ENCODE measurements at places on chromosomes 11 and 22. TPM values are rescaled to one million over a fixed set of nuclear protein-coding genes. Genes with fewer than 3 reads are reported as not detected.
A peak's percentile ranks its signal among the peaks of the same experiment; 100 is the strongest.

DNA sequence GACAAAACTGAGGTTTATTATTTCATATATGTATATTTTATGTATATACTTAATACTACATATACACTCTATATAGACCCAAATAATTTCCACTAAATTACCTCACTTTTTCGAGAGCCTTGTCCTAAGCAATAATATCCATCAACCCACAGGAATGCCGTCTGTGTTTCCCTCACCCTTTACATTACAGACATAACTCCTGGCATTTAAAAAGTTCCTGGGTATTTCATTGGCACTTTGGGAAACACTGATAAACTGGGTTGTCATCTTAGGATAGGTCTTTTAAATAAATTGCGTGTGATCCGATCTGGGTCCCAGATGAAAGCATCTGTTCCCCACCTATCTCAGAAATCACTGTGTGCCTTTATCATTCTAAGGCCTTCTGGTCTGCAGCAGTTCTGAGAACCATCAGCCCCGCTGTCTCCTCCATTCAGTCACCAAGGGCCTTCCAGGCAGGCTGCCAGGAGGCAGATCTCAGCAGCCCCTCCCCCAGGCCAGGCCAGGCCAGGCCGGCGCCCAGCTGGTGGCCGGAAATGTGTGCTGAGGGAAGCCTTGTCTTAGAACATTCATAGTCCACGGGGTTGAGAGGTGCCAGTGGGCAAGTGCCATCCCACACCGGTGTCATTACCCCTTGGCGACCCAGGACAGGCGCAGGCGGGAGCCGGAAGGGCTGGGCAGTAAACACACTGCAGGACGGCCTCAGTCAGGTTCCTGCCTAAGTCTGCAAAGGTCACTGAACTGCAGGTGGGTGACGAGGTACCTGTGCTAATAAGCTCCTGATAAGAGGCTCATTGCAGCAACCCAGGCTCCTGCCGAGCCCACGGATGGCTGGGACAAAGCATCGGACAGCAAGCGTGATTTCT is 3.3 kb downstream of the FGF19 start:
- peak; percentile 88 for DNase-seq

GRCh38 chr11:42647993-42648392 is 663.8 kb upstream of the API5 start:
- no peak for DNase-seq

- DNase-seq = peak; percentile 79
Observed at GRCh38 chr11:126607374-126607773, 251.9 kb downstream of the ST3GAL4 start.

DNA sequence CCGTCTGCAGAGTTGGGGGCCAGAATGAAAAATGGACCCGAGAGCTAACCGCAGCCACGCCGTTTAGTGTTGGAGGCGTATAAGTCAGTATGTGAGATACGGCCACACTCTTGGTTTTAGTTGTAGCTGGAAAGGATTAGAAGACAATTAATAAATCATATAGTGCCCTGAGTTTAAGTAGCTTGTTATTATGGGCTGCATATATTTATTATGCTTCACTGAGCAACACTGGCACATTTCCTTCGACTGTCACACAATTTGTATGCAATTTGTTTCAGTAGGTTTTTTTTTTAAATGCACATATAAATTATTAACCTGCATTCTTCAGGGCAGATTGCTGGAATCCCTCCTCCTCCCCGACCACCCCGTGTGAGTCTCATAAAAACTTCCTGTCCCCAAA is 56.9 kb downstream of the PKNOX2 start:
- no peak for DNase-seq

DNA sequence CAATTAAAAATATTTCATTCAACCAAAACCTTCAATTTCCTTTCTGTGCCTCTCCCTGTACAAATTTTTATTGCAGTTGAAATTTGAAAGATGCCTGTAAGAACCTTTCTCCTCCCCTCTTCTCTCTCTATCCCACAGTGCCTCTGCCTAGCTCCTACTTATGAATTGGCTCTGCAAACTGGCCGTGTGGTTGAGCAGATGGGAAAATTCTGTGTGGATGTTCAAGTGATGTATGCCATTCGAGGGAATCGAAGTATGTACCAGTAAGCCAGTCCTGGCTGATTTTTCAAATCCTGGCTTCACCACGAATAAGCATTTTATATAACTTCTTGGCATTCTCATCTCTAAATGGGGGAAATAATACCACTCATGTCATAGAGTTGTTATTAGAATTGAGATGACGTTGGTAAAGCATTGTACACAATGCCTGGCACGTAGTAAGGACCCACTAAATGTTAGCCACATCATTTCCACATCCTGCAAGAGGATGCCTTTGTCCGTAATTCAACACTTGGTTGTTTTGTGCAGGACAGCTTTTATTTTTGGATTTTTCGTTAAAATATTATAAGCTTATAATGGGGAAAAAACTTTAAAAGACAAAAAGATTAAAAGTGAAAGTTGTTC is 6.0 kb downstream of the DDX25 start:
- DNase-seq = peak; percentile 94

DNA sequence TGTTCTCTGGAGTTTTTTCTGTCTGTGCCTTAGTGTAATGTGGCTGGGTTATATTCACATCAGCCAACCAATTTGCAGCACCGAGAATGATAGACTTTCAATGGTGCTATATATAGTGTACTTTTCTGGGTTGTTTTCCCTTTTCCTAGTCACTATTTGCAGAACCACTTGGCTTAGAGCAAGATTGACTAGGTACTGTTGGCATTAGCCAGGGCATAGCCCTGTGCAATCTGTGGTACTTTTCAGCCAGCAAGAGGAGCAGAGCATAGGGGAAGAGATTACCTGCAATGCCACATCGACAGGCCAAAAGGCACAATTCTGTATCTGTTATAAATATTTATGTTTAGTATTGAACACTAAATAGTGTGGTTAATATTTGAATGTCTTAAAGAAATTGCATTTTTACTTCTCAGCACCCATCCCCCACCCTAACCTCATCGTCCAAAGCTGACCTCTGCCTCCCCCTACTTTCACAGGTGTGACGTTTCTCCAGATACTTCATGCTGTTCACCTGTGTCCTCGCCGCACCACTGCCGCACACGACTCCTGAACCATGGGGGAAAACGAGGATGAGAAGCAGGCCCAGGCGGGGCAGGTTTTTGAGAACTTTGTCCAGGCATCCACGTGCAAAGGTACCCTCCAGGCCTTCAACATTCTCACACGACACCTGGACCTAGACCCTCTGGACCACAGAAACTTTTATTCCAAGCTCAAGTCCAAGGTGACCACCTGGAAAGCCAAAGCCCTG is 51.4 kb downstream of the MICAL2 start:
- DNase-seq = no peak

- DNase-seq = no peak
Observed at GRCh38 chr11:7253800-7254199, 2.1 kb downstream of the SYT9 start.

GRCh38 chr11:102936864-102937509 is 18.5 kb downstream of the MMP13 start:
- DNase-seq = no peak

DNA sequence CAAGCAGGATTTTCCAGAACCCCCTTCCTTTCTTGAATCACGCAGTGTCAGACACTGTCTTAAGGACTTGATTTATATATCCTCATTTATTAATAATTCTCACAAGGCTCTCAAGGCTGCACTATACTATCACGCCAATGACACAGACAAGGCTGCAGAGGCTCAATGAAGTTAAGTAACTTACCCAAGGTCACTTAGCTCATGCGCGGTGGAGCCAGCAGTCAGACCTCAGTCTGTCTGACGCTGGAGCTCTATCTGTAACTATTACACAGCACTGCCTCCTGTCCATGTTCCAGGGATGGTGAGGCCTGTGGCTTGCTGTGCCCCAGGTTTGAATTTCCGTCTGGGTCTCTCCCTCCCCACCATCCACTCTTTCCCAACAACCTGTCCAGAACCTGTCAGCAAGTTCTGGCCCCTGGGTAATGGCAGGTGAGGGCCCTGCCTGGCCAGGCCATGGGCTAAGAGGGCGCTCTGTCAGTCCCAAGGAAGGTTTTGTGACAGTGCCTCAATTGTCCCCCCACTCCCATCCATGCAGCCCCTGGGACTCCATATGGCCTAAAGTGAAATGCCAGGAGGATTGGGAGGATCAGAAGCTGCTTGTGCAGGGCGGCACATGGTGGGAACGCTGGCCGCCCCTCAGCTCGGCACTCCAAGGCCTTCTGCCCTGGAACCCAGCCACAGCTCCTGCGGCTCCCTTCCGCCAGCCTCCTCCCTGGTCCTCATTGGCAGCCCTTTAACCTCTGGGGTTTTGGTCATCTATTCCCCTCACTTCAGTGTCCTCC is 8.6 kb downstream of the KCNC1 start:
- no peak for DNase-seq

GRCh38 chr22:33605666-33606065 is 314.6 kb downstream of the LARGE1 start:
- DNase-seq = no peak

- DNase-seq = peak; percentile 60
Observed at GRCh38 chr11:47980907-47981621, 705 bp downstream of the PTPRJ start.

DNA sequence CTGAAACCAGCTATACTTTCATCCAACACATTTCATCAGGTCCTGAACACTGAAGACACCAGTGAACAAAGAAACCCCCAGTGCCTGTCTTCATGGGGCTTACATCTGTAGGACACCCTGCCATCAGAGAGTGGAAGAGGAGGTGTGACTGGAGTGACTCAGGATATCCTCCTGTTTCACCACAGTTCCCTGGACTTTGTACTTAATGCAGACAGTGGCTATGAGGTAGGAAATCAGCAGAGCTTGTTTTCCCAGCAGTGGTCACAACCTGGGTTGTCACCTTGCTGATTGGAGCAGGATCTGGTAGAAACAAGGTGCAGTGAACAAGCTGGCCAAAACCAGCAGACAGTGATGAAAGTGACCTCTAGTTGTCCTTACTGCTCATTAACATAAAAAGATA is 128.8 kb downstream of the KIRREL3 start:
- DNase-seq = no peak

GRCh38 chr11:102546923-102547471 is 16.4 kb upstream of the MMP7 start:
- DNase-seq = no peak

DNA sequence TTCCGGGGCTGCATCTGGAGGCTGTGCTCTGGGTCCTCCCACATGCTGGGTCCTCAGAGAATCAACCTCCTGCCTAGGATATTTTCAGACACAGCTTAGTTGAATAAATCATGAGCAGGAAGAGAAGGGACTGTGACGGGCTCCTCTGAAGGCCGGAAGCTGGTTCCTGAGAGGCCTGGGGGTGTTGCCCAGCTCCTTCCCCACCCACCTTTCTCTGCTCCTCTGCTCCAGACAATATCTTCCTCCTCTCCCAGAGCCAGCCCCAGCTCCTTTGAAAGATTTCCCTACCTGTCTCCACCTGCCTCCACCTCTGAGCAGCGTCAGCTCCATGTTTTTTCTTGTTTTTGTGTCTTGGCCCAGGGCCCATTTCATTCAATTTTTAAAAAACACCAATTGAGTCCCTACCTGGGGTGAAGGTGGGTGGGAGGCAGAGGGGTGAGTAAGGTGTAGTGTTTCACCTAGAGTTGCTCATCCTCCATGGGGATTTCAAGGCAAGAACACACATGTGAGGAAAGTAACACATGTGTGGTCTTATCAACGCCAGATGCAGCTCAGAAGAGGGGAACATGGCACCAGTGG is 24.8 kb upstream of the THY1 start:
- DNase-seq = no peak

DNA sequence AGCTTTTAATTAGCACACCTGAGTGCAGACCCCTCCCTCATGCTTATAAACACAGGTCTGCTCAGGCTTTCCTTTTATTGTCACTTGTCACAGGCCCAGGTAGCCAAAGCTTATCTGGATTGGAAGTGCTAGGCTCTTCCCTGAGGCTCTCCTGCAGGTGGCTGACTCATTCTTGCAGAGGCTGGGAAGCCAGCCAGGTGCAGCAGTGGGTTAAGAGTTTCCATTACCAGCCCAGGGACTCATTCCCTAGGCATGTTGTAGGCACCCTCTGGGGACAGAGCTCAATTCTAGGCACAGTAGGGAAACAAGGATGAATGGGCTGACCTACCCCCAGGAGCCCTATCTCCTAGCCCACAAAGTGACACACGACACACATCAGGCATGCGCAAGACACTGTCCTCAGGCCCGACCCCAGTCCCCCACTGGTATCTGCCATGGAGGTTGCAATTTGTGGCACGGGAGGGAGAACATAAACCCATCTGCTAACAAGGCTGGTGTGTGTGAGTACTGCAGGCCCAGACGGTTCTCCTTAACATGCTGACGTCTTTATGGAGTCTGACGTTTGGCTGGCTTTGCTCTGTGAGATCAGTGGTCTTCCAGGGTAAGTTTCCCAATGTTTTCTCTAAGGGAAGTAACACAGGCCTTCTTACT is 94.2 kb downstream of the ABTB2 start:
- peak; percentile 55 for DNase-seq

- DNase-seq = no peak
Observed at GRCh38 chr22:42217019-42217751, 53.3 kb downstream of the TCF20 start.

GRCh38 chr11:45344028-45344427 is 57.9 kb upstream of the SYT13 start:
- DNase-seq = no peak

- DNase-seq = no peak
Observed at GRCh38 chr11:118312328-118312727, 7.8 kb downstream of the CD3E start.

DNA sequence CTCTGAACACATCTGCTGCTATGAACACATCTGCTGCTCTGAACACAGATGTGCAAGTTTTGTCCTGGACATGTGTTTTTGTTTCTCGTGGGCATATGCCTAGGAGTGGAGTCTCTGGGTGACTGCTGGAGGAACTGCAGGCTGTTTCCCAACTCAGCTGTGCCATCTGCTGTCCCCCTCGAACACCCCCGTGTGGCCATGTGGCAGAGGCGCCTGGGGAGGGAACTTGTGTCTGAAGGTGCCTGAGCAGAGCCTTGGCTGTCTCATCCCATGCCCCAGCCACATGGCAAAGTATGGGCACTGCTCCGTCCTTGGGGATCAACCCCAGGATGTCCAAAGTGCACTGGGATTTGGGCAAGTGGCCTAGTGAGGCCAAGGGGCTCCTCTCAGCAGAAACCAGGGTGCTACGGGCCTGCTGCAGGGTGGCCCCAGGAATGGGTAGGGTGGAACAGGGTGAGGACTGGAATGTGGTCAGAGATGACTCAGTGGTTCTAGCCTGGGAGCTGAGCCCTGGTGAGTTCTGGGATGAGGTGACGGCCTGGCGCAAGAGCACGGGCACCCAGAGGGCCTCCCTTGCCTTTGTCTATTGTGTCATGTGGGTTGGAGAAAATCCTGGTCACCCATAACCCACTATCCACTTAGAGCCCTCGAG is 14.7 kb downstream of the GATD1 start:
- DNase-seq = peak; percentile 20

GRCh38 chr11:115739146-115739545 is 234.9 kb upstream of the CADM1 start:
- DNase-seq = peak; percentile 69

Gene SIPA1
- 33.7 TPM for polyA plus RNA-seq

Gene SLC22A6
- 2.0 TPM for polyA plus RNA-seq

Gene VWA5A
- polyA plus RNA-seq = 6.3 TPM

Gene MPPED1
- 12.8 TPM for polyA plus RNA-seq

Gene MSANTD4
- 7.5 TPM for polyA plus RNA-seq

Gene PATE2
- polyA plus RNA-seq = not detected

Gene OR51B2
- polyA plus RNA-seq = not detected

Gene HBB
- 809 TPM for polyA plus RNA-seq
